ENCODE measurements at places on chromosomes 16 and 17.

DNA sequence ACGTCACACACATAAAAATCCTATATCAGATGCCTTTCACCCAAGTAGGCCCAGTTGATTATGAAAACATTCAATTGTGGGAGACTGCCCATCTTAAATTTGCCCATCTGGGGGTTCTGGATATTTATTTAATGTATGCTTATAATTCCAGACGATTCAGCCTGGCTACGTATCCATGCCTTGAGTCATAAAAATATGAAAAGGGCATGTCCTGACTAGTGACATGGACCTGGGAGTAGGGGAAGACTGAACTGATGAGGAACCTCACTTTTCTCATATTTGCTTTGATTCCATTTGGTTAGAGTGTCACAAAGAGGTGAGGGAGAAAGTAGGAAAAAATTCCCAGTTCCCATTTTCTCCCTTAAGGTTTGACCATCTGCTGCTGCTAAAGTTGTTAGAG, 122.5 kb upstream of the GNAO1 start:
- no peak for DNase-seq

GRCh38 chr17:10309003-10309974, 63.5 kb downstream of the MYH13 start:
- no peak for DNase-seq

- DNase-seq = no peak
Observed at GRCh38 chr17:73551759-73552158, 92.5 kb downstream of the SDK2 start.

- DNase-seq = no peak
Observed at GRCh38 chr16:11278681-11279628, 2.2 kb downstream of the PRM1 start.

GRCh38 chr17:74831444-74832146, 28.1 kb downstream of the GRIN2C start:
- DNase-seq = no peak

DNA sequence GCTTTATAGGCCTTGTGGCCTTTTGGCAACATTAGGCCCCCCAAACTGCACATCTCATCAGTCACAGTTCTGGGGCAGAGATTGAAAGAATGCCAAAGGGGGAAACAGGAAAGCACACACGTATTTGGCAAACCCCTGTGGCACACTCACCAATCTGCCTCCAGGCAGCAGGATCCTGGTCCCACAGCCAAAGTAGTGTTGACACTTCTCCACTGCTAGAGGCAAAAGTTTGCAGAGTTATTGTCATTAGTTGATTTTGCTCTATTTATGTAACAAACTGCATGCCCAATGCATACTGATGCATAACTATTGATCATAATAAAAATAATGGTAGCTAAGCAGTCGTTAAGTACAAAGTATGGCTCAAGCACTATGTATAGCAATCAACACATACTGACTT, 45.1 kb downstream of the CCT6B start:
- no peak for DNase-seq

DNA sequence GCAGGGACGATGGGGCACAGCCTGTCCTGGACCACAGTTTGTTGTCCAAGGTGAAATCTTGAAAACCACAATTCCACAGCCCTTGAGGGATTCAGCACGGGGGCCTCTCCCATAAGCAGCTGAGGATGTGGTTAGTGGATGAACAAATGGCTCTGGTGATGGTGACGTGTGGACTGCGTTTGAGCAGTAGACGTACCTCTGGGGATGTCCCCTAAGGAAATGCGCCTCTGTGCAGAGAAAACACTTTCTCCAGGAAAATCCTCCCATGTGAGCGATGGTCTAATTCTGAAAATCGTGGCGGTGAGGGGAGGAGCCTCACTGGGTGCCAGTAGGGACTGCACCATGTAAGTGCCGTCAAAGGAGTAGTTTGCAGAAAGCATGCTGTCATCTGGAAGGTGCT, 2.7 kb upstream of the SEPTIN12 start:
- no peak for DNase-seq

DNA sequence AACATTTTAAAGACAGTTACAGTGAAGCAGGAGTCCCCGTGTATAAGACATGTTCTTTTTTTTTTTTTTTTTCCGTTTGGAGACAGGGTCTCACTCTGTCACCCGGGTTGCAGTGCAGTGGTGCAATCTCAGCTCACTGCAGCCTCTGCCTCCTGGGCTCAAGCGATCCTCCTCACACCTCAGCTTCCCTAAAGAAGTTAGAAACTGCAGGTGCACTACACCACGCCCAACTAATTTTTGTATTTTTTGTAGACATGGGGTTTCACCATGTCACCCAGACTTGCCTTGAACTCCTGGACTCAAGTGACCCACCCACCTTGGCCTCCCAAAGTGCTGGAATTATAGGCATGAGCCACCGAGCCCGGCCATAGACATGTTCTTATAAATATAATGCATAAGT, 3.0 kb downstream of the EVI2B start:
- DNase-seq = peak; percentile 84

- no peak for DNase-seq
Observed at GRCh38 chr16:2237102-2237482, 848 bp downstream of the DNASE1L2 start.

DNA sequence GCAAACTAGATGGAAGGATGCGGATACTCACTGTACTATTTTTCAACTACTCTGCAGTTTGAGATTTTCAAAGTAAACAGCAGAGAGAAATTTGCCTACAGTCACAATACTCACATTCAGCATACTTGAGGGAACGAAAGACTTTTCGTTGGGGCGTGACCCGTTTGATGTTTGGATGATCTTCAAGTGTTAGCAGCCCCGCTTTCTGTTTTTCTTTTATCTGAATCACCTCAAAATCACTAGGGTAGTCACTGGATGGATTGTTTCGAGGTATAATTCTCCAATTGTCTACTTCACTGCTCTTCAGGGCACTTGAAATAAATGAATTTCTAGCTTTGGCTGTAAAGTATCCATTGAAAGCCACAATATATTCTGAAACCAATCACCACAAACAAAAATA, 17.8 kb downstream of the MBTPS1 start:
- DNase-seq = no peak

DNA sequence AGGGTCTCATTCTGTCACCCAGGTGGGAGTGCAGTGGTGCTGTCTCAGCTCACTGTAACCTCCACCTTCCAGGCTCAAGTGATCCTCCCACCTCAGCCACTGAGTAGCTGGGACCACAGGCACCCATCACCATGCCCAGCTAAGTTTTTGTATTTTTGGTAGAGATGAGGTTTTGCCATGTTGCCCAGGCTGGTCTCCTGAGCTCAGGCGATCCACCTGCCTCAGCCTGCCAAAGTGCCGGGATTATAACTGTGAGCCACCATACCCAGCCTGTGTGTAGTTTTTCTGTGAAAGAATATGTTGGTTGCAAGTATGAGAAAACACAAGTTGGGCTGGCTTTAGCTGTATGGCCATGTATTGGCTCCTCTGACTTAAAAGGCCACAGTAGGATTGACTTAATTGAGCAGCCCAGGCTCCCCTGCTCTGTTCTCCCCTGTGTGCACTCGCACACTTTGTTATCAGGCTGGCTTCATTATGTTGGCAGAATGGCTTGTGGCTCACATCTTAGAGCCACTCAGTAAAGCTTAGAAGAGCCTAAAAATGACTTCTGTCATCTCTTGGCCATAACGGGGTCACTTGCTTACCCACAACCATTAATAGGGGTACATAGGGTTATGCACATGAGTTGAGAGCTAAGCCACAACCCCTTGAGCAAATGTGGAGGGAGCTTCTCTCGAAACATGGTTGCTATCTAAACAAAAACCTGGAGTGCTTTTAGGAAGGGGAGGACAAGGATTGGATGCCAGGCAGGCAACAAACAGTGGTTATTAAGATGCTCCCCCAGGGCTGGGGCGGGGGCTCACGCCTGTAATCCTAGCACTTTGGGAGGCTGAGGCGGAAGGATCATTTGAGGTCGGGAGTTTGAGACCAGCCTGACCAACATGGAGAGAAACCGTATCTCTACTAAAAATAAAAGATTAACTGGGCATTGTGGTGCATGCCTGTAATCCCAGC, 6.1 kb downstream of the HAPSTR1 start:
- DNase-seq = no peak

GRCh38 chr16:13333336-13333735, 431.9 kb downstream of the SHISA9 start:
- DNase-seq = no peak

GRCh38 chr17:64313534-64313933, 50.5 kb upstream of the TEX2 start:
- no peak for DNase-seq

- DNase-seq = no peak
Observed at GRCh38 chr16:73015612-73016487, 32.1 kb downstream of the ZFHX3 start.

GRCh38 chr17:1329745-1330343, 50.4 kb downstream of the TRARG1 start:
- no peak for DNase-seq

- DNase-seq = peak; percentile 69
Observed at GRCh38 chr16:57814896-57815295, 12.6 kb upstream of the KIFC3 start.

DNA sequence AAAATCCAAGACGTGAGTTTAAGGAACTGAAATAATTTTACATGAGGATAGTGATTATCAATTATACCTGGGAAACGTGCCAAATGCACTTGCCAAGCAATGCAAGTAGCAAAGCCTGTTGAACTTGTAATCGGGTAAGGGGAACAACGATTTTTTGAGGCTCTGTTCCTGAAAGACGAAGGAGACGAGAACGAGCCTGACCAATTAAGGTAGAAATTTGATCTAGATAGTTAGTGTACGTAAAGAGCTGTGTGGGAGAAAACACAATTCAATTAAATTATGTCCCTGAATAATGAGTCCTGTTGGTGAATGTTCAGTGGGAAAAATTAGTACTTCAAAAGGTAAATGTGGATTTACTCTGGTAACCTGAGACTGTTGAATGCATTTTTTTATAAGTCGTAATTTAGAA, 17.7 kb upstream of the KCTD5 start:
- DNase-seq = no peak

- DNase-seq = no peak
Observed at GRCh38 chr17:15485045-15485444, 17.6 kb upstream of the CDRT4 start.
